ENCODE measurements at places on chromosomes 3 and 15.

DNA sequence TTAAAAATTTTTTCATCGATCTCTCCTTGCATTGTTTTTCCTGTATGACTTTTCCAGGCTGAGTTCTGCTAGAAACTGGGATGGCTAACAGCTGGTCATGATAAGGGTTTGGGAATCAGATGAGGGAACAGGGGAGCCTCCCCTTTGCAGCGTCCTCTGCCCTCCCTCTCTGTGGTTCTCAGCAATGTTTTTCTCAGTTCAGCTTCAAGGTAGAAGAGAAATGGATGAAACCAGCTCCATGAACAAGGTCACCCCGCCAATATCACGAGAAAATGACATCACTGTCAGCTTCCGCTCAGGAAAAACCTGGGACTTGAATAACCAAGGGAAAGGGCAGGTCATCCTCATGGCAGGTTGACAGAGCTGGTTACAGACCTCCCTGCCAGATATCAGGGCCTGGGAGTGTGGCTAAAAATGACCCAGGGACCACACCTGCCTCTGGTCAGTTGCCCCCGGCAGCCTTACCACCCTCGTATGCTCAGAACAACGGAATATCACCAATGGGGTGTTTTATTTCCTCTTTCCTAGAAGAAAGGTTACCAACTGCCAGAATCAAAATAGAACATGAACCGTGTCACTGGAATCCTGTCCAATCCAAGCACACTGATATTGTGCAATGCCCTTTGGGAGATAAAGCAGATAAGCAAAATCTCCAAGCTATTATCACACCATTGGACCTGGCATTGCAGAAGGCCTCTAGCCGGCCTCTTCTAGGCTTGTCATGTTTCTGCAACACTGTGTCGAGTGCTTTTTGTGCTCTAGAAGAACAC lies 26.1 kb downstream of the LSM3 start:
- no peak for DNase-seq

- no peak for DNase-seq
Observed at GRCh38 chr3:126441256-126441880, 34.3 kb downstream of the ZXDC start.

- DNase-seq: no peak
Observed at GRCh38 chr3:171257251-171258203, 202.7 kb downstream of the TNIK start.

GRCh38 chr3:81898336-81898735 lies 136.9 kb upstream of the GBE1 start:
- DNase-seq: no peak

- DNase-seq: no peak
Observed at GRCh38 chr3:197001972-197002700, 27.5 kb downstream of the MELTF start.

- DNase-seq: peak; percentile 71
Observed at GRCh38 chr3:128993461-128994172, at the start of gene CFAP92. Gene CFAP92 (minus strand): TSS chr3:128994076. CDS start chr3:128993304, 772 bp downstream.

GRCh38 chr3:142215106-142215505 lies 10.3 kb downstream of the GK5 start:
- no peak for DNase-seq

GRCh38 chr15:77066971-77067690 lies 3.8 kb downstream of the TSPAN3 start:
- DNase-seq: no peak

- no peak for DNase-seq
Observed at GRCh38 chr3:78496501-78496900, 1271.3 kb downstream of the ROBO1 start.

DNA sequence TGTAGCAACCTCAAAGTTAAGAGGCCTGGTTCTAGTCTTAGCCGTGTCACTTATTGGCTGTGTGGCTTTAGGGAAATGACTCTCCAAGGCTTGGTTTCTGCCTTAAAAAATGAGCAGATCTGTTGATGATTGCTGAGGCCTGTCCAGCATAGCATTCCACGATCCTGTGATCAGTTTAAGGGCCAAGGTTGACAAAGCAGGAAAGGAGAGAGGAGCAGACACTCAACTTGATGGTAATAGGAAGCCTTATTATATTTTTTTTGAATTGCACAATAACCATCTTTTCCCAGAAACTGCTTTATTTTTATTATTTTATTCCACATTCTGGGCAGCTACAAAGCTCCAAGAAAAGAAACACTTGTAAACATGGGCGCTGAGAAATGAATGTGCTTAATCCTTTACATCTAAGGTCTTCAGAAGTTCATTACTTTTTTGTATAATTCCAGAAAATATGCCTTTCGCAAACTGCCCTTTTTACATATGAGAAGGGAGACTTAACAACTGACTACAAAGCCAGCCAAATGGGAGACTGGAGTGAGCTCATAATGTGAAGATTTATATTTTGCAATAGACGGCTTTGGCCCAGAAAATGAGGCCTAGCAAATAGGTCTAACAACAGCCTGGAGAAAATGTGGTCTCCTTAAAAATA lies 241.0 kb downstream of the ATP8B4 start:
- no peak for DNase-seq

- no peak for DNase-seq
Observed at GRCh38 chr3:193872265-193872753, 263.6 kb upstream of the HES1 start.

- no peak for DNase-seq
Observed at GRCh38 chr15:32107477-32108080, 77.3 kb downstream of the CHRNA7 start.

GRCh38 chr15:58037723-58038301 lies 27.7 kb downstream of the ALDH1A2 start:
- DNase-seq: no peak

- no peak for DNase-seq
Observed at GRCh38 chr3:156209631-156210335, 89.4 kb downstream of the KCNAB1 start.

DNA sequence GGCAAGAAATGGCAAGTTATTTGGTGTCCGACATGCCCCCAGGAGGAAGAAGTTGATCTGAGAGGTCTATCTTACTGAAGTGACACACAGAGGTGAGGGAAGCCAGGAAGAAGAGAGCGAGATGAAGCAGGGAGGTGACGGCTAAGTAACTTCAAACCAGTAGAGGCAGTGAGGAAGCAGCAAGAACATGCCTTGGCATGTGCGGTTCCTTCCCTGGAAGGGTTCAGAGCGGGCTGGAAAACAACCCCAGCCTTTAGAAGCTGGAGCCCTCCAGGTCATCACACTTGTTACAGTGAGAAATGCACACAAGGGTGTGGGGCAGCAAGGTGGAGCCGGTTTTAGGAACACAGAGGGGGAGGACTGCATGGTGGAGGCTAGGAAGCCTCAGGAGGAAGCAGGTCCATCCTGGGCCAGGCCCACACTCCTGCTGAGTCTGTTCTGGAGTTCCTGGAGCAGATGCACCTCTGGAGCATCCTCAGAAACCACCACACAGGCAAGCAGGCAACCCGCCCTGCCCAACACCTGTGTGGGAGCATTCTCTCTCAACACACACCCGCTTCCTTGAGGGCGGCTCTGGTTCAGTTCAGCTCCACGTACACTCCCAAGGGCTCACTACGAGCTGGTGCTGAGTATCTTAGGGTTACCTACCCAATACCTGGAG lies 47.1 kb downstream of the POC1A start:
- DNase-seq: no peak

GRCh38 chr3:177337541-177338331 lies 140.5 kb upstream of the TBL1XR1 start:
- DNase-seq: peak; percentile 53

DNA sequence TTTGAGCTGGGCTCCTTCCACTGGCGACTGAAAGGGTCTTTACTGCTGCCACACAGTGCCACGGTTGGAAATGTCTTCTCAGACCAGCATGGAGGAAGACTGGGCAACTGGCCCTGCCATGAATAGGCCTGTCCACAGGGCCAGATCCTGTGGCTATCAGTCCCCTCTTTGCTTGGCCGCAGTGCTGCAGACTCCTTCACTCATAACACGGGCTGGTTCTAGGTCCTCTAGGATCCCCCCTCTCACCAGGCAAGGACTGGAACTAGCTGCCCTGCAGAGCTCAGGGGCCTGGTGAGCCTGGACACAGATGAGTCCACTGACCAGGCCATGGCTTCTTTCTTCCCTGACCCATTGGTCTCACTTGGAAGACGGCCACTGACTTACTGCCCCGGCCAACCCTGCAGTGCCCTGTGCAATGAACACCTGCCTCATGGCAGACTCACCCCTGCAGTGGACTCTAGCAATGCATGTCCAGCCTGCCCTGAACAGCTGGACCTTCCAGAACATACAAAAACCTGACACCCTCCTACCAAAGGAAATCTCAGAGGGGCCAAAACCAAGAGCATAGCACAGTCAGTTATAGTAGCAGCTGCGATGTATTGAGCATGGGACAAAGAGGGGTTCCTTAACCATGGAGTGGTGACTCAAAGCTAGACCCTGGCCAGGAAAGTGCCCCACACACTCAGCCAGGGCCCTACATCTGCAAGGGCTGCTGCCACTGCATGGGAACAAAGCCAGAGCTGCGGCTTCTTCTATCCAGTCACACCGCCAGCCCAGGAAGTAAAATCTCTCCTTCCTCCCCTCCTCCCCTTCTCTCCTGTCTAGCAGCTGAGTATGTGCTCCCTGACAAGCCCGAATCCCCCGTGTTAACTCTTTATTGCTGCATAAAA lies 72.1 kb upstream of the ITGA11 start:
- no peak for DNase-seq

DNA sequence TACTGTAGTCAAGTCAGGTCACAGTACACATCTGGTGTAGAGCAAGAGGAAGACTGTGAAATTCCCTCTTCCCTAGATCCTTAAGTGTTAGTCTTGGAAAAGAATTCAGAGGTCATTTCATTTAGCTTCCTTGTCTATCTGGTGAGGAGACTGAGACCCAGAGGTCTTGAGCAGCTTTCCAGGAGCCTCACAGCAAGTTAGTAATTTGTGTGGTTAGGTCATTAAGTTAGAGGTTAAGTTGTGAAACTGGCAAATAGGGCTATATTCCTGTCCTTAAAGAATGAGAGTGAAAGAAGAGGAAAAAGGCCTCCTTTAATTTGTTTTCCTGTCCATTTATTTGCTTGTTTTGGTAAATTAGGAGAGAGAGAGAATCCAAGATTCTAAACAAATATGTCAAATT lies 9.0 kb downstream of the PODXL2 start:
- no peak for DNase-seq

GRCh38 chr3:129795186-129796010 lies 98.1 kb downstream of the TMCC1 start:
- DNase-seq: no peak

- no peak for DNase-seq
Observed at GRCh38 chr3:101548527-101549105, 13.1 kb upstream of the TRMT10C start.

DNA sequence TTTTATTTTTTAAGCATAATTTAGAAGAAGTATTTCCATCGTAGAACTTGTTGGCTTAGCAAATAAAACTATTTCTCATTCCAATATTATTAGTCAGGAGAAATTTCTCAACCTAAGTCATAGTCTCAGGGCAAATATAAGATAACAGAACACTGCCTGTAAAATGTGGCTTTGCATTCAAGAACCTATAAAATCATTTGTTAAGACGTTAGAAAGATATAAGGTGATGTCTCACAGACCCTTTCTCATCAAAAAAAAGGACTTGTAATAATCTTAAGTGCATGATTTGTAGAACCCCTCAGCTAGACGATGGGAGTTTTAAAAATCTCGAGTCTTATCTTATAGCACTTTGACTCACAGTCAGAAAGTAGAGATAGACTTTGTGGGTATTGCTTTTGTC lies 314.7 kb upstream of the CFAP20DC start:
- no peak for DNase-seq

GRCh38 chr3:10600296-10600714 lies 94.9 kb upstream of the ATP2B2 start:
- no peak for DNase-seq

GRCh38 chr3:188581365-188581764 lies 427.4 kb downstream of the LPP start:
- DNase-seq: no peak

DNA sequence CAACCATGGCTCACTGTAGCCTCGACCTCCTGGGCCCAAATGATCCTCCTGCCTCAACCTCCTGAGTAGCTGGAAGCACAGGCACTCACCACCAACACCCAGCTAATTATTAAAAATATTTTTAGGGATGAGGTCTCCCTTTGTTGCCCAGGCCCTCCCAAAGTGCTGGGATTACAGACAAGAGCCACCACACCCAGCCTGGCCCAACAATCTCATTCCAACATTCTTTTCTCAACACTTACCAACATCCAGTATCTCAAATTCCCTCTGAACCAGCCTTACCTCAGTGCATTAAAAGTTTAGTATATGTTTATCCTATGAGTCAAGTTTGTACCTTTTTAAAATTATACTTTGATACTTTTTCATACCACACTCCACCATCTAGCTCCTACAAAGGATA lies 25.0 kb downstream of the ANXA2 start:
- DNase-seq: no peak

DNA sequence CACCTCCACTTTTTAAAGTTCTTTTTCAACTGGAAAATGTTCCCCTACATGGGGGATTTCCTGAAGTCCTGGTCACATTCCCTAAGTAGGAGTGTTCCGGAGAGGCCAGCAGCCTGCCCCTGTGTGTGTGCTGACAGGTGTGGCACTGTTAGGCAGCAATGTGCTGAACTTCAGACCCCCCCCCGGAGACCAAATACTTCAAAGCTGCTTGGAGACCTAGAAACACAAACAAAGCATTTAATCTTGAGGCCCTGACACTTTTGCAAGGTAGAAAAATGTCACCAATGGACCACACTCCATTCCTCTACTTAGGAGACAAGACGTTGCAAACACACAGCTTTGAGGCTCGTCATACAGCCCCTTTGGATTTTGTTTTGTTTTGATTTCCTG lies 259.6 kb upstream of the CTNNB1 start:
- no peak for DNase-seq

DNA sequence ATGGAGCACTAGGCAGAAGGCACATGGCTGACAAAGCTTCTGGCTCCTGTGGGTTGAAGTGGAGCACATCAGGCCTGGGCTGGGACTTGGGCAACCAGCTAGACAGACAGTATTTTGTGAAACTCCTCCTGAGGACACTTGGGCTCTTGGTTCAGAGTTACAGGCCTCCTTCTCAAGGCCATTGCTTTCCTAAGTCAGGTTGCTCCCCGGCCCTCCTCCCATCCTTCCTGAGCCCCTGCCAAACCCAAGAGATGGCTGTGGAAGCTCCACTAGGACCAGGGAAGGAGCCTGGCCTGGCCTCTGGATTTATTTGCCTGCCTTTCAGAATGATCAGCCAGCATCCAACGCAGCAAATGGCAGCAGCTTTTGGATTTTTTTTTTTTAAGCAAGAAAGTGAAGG lies 56.3 kb downstream of the MAGEF1 start:
- DNase-seq: no peak

DNA sequence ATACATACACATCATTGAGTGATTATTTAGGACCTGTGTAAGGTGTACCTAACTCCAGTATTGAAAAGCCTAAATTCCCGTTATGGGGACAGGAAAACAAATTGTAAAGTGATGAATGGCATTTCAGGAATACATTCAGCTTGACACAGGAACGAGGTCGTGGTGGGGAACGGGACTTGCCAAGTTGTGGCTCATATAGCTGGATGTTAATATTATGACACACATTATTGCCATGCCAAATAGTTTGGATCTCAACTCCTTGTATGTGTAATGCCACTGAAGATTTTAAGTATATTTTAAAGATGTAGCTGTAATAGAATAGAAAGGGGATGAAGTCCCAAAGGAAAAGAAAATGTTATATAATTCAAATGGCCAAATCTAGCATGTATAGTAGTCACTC lies 227.2 kb upstream of the GOLIM4 start:
- DNase-seq: no peak

Measured in stimulated activated CD8-positive, alpha-beta memory T cell treated with anti-CD3 and anti-CD28 coated beads, Interleukin-4, amount 100 ng/mL, for 4 hours (primary cell).